ENCODE measurements at places on chromosomes 11 and 22. TPM values are rescaled to one million over a fixed set of nuclear protein-coding genes. Genes with fewer than 3 reads are reported as not detected.

SLC22A8 gene
- total RNA-seq: not detected

CABP4 gene
- total RNA-seq: 3.8 TPM

BTBD18 gene
- total RNA-seq: not detected

ASRGL1 gene
- total RNA-seq: 22.6 TPM

SCGB2A2 gene
- not detected for total RNA-seq

ALDH3B2 gene
- not detected for total RNA-seq

NAALAD2 gene
- total RNA-seq: 2.7 TPM

Measured in mesenteric fat pad (tissue), 1 donor.